Brain pericyte (primary cell): ENCODE measurements at places on chromosomes 1 and 21.

GRCh38 chr1:50265790-50266314 lies 157.1 kb downstream of the ELAVL4 start:
- DNase-seq, result no peak

DNA sequence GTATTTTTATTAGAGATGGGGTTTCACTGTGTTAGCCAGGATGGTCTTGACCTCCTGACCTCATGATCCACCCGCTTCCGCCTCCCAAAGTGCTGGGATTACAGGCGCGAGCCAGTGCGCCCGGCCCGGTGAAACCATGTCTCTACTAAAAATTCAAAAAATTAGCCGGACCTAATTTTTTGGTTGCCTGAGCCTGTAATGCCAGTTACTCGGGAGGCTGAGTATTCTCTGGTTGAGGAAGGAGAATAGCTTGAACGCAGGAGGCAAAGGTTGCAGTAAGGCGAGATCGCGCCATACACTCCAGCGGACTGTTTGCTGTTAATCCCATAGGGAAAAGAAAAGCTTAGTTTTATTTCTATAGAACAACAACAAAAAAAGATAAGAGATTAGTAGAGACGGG lies 29.9 kb upstream of the HJV start:
- DNase-seq, result no peak

DNA sequence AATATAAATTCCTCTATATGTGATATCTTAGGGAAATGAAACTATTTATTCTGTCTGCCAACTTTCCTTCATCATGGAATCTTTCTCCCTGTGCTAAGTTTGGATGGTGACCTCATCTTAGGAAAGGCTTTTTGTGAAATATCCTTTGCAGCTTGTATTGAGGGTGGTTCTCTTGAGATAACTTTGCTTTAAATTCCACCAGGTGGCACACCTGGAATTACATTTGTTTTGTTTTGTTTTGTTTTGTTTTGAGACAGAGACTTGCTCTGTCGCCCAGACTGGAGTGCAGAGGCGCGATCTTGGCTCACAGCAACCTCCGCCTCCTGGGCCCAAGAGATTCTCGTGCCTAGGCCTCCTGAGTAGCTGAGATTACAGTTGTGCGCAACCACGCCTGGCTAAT lies 7.6 kb upstream of the CD1A start:
- DNase-seq, result no peak

GRCh38 chr21:38498057-38498833 lies at the start of gene ERG:
ERG (minus strand) TSS chr21:38498477; CDS start chr21:38498380, 97 bp downstream.
- DNase-seq, result no peak

DNA sequence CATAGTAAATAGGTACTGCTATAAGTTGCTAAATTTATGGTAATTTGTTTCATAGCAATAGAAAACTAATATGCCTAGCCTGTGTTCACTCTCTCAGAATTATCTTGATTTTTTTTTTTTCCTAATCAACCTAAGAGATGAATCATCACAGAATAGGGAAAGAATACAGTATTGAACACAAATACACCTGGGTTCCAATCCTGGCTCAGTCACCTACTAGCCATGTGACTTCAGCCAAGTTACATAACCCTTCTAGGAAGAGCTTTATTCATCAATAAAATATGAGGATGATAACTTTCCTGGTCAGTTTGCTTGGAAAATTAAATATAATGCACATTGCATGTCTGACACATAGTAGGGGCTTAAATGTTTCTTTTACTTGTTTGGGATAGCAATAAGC lies 279.5 kb downstream of the FOXD2 start:
- DNase-seq, result no peak

DNA sequence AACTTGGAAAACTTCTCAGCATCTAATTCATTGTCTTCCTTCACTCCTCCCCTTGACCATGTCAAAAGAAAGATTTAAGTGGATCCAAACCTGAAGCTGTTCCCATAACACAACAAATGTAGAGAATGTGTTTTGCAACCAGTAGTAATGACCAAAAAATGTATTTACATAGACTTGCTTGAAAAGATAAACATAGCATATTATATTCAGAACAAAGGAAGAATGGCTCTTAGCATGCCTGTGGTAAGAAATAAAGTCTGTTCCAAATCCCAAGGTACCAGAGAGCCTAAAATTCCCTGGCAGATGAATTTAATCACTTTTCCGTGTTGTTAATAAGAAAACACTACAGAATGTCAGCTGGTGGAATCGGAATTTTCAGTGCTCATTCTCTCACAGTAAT lies 36.8 kb downstream of the FMO3 start:
- DNase-seq, result peak; percentile 34

GRCh38 chr1:15994590-15995351 lies 9.3 kb upstream of the SRARP start:
- no peak for DNase-seq

DNA sequence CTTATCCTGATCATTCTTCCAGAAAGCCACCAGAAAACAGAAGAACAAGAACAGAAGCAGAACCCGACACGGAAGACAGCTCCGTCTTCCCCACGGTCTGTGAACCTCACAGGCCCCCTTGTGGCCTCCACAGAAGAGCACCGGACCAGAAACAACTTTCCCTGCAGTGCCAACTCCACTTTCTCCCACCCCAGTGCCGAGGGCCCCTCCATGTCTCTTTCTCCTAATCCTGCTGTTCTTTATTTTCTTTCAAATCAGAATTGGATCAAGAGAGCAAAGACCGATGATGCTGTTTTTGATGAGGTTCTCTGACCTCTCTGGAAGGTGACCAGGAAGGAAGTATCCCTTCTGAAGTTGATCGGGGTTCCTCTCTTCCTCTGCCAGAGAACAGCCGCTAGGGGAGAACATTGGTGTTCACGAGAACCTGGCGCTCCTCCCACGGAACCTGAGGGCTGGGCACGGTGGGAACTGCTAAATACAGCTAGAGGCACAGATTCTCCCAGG lies 58.9 kb upstream of the CTTNBP2NL start:
- DNase-seq, result no peak

GRCh38 chr1:195328681-195329080 lies 1279.6 kb downstream of the KCNT2 start:
- DNase-seq, result no peak

- no peak for DNase-seq
Measured at GRCh38 chr21:45067462-45068285, 6.7 kb upstream of the ADARB1 start.

DNA sequence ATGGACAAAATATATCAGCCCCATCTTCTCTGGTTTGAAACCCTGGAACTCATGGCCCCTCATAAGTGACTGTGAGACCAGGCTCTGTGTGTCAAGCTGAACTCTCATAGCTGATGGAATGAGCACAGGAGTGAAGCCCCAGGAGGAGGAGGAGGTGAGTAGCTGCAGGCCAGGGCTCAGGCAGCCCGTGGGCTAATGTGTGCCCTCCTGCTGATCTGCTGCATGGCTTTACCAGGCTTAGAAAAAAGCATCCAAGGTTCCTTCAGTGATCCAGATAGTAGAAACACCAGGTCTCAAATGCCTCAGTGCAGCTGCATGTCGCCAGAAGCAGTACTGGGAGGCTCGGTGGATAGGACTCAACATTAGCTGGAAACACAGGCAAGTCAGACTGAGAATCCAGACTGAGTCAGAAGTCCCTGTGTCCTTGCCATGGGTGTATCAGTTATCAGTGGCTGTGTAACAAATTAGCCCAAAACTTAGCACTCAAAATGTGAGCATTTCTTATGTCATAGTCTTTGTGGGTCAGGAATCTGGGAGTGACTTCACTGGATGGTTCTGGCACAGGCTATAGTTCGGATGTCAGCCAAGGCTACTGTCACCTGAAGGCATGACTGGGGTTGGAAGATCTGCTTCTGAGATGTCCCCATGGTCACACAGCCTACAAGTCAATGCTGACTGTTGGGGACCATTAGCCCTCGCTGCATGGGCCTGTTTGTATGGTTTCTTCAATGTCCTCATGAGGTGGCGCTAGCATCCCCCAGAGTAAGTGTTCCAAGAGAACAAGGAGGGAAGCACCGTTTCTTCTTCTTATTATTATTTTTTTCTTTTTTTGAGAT lies 255.4 kb upstream of the IRF2BP2 start:
- DNase-seq, result no peak

DNA sequence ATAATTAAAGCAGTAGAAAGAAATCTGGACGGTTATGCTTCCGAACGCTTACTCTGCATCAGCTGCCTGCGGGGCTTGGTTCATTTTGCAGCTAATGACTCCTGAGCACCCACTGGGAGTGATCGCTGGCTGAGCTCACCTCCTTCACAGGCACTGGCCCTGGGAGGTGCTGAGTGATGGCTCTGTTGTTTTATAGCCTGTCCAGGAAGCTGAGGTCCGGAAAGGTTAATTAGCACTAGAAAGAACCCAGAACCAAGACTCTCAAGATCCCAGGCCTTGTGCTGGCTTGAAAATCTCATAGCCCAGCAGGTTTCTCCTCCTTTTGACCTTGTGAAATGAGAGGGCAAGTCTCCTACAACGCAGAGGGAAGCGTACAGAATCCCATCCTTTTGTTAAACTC lies 226.2 kb downstream of the AJAP1 start:
- no peak for DNase-seq

DNA sequence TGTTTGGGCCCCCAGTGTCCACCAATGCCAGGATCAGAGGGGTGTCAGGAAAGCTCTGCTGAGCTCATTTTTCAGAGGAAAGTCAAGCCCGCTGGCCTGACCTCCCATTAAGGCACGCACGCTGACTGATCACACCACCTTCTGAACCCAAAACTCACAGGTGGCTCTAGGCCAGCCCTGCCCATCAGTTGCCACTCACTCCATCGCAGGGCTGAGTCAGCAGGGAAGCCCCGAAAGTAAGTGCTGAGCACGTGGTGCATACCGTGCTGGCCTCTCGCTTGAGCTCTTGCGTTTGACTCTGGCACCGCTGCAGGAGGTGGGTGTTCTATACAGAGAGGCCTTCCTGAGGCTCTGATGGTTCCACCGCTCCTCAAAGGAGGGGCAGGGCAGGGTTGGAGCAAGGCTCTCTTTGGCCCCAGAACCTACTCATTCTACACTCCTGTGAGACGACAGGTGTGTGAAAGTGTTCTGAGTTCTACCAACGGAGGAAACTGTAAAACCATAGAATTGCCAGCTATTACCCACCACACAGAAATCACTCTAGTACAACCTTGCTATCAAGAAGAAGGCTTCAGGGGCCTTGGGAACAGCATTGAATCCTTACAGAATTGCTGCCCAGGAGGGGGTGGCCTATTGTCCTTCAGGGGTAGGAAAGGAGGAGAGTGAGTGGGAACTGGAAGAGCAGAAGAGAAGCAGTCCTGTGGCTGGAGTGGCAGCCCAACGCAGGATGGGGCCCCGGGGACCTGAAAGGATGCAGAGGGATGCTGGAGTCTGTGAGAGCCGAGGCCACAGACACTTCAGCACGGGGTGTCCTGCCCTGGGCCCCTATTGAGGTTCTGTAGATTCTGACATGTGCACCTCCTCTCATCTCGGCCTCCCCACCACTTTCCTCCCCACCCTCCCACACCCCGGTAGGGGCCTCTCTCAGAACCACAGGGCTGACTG lies 214.7 kb upstream of the EDN2 start:
- DNase-seq, result no peak

DNA sequence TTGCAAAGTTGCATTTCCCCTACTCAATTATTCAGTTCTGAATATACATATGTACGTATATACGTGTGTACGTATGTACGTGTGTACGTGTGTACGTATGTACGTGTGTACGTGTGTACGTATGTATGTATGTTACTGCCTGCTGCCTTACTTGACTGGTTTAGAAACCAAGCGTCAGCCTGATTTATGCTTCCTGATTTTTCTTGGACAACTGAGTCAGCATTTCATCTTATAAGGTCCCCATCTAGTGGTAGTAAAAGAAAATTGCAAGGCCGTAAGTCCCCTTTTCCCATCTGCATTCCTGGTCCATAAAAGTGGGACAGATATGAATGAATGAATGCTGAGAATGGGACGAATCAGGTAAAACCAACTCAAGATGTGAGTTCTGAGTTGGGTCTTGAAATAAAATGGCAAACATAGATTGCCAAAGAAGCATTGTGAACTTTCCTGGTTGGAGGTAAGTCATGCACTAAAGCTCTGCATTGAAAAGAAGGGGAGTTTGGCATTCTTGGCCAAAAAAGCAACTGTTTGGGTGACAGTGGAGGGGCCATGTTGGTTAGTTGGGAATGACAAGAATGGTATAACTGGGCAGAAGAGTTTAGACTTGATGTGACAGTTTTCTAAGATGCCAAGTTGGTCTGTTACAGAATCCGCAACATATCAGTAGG lies 76.4 kb upstream of the DNAH14 start:
- DNase-seq, result peak; percentile 26

DNA sequence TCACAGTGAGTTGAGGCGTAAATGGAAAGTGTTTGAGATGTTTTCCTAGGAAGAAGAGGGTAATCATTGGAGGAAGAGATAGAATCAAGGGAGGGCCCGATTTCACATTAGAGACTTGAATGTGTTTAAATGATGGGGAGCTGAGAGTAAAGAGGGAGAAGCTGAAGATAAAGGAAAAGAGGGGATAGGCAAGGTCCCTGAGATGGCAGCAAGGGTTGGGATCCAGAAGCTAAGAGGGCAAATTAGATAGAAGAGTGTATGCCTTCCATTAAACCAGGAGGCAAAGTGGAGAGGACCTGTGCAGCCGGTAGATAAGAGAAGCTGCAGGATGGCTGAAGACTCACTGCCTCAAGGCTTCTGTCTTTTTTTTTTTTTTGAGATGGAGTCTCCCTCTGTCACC lies 21.6 kb upstream of the CSF1 start:
- DNase-seq, result no peak

- no peak for DNase-seq
Measured at GRCh38 chr1:170063109-170063826, 11.2 kb downstream of the KIFAP3 start.

DNA sequence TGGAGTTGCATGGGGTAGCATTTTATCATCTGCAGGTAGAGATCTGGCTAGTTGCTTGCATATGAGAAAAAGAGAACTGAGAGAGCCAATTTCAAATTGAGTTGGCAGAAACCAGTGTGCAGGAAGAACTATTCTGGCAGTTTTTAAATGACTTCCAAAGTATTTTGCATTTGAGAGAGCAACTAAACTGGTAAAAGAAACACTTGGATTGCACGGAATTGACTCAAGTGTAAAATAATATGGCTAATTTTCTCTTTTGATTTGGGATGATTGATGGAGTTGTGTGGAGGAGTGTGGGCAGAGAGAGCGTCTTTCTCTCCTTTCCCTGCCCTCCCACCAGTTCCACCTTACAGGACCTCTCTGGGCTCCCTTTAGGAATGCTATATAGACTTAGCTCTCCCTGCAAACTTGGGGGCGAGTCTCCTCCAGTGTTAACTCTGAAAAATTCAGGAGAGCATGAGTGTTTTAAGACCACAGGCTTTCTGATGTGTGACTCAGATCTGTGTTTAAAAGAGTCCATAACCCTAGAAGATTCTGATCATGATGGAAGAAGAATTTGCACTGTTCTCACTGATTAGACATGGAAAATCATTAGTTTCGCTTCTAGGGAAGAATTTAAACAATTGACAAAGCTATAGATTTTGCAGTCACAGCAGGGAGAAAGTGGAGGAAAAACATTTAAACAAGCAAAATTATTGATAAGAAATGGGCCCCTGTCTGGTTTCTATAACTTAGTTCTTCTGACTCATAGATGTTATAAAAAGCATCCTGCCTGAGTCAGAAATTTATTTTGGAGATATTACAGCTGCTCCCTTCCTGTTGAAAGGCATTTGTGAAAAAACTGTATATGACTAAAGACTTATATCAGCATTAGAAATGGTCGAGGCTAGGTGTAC lies 24.9 kb upstream of the CTBS start:
- no peak for DNase-seq
